ENCODE measurements at places on chromosomes 4 and X. TPM values are rescaled to one million over a fixed set of nuclear protein-coding genes. Genes with fewer than 3 reads are reported as not detected.

Gene KCND1
- total RNA-seq = 0.81 TPM

Gene NDP
- total RNA-seq = 0.41 TPM

Gene HMX1
- not detected for total RNA-seq

DNA sequence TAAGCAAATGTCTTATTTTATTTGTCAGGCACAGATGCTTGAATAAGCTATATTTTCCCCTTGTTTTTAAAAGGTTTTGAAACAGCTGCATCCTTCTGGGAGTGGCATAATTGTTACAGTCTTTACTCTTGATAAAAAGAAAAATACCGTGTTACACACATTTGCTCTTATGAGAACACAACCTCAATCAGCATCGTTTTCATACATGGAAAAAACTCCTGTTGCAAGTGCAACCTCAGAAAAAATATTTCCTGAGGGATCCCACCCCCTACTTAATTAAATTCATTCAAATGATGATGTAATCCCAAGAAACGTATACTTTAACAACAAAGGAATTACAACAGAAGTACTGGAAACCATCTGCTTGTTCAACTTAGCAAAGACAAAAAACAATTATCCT, 58.6 kb downstream of the SMAD1 start:
- DNase-seq = peak; percentile 42

GRCh38 chr4:78768452-78769180, 7.5 kb upstream of the BMP2K start:
- no peak for DNase-seq

DNA sequence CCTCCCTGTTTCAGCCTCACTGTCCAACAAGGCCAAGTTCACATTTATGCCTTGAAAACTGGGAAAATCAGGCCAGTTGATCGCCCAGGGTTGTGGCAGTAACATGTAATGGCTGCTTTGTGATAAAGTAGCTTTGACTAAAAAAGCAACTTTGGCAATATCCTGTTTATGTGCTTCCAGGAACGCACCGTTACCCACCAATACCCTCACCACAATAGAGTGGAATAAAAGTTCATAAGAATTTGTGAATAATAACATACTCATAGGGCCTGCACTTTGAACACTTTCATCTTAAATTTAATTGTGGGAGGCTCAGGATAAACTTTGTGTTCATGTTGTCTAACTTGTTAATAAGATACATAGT, 80.7 kb upstream of the MAML3 start:
- DNase-seq = no peak

- DNase-seq = no peak
Observed at GRCh38 chrX:30309139-30309571, at the start of gene NR0B1. Gene NR0B1, minus strand, starts transcription at chrX:30309390. Its CDS starts 27 bp downstream, at chrX:30309363.

GRCh38 chrX:136496186-136496763, 1.1 kb upstream of the HTATSF1 start:
- no peak for DNase-seq

DNA sequence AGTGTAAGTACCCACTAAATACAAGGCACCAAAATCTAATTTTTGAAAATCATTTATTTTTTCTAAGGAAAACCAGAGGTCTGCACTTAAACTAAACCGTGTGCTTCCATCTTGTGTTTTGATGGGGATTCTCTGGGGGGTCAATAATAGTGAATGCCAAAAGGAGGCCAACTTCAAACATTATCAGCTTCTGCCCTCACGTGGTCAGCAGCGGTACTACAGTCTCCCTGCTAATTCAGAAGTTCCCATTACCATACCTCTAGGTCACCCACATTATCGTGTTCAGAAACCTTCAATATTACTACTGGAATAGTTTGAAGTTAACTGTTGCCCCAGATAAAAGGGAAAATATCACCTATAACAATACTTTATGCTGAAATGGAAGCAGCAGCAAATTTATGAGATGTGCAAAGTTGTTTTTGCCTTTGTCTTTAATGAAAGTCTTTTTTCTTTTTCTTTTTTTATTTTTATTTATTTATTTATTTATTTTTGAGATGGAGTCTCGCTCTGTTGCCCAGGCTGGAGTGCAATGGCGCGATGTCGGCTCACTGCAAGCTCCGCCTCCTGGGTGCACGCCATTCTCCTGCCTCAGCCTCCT, 17.3 kb downstream of the CTPS2 start:
- DNase-seq = peak; percentile 70

Data from fibroblast of the aortic adventitia (primary cell).